ENCODE measurements at places on chromosomes 1 and 21. TPM values are rescaled to one million over a fixed set of nuclear protein-coding genes. Genes with fewer than 3 reads are reported as not detected.

- DNase-seq = no peak
- no peak overlapping the region for H3K4me3 ChIP-seq
- no peaks in the 10 kb centered on the region for H3K36me3 ChIP-seq
- H3K4me1 ChIP-seq = peaks cover 14% of the 10 kb centered on the region
These were observed 19.3 kb upstream of the ADARB1 start for GRCh38 chr21:45054927-45055612.

DPM3 gene
- polyA plus RNA-seq = 144 TPM

- no peaks in the 10 kb centered on the region for H3K36me3 ChIP-seq
- no peak overlapping the region for H3K4me3 ChIP-seq
- no peak overlapping the region for H3K27ac ChIP-seq
These were observed 57.7 kb upstream of the LRP8 start for GRCh38 chr1:53385276-53386225.

DNA sequence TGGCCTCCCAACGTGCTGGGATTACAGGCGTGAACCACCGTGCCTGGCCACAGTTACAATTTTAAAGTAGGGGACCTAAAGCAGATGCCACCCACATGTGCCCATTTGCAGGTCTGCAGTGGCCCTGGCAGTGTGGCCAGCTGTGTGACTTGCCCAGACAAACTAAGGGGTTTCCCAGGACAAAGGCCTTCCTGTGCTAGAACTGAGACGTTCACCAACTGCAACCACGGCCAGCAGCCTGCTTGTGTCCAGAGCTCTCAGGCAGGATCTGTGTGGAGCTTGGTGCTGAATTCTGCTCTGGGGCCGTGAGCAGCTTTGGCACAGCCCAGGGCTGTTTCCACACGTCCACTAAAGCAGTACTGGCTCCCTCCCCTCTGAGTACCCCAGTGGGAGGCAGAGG lies 10.6 kb upstream of the PTTG1IP start:
- H3K36me3 ChIP-seq = no peaks in the 10 kb centered on the region
- H3K4me1 ChIP-seq = peaks cover 6% of the 10 kb centered on the region
- DNase-seq = peak; percentile 6
- no peaks in the 10 kb centered on the region for H3K27me3 ChIP-seq
- H3K4me3 ChIP-seq = no peak overlapping the region

HSD11B1 gene
- polyA plus RNA-seq = 7.2 TPM

- no peaks in the 10 kb centered on the region for H3K4me1 ChIP-seq
- DNase-seq = peak; percentile 38
- peaks cover 34% of the 10 kb centered on the region for H3K36me3 ChIP-seq
- H3K27ac ChIP-seq = no peak overlapping the region
- peaks cover 21% of the 10 kb centered on the region for H3K27me3 ChIP-seq
These were observed 2.4 kb upstream of the MMP23B start for GRCh38 chr1:1629430-1630190.

TRIM46 gene
- polyA plus RNA-seq = 0.04 TPM

- no peaks in the 10 kb centered on the region for H3K36me3 ChIP-seq
- DNase-seq = peak; percentile 2
- peaks cover 17% of the 10 kb centered on the region for H3K4me1 ChIP-seq
- H3K27ac ChIP-seq = no peak overlapping the region
- no peaks in the 10 kb centered on the region for H3K27me3 ChIP-seq
These were observed 2.2 kb upstream of the NBPF1 start for GRCh38 chr1:16615253-16616252.

OR2L8 gene
- not detected for polyA plus RNA-seq

DNA sequence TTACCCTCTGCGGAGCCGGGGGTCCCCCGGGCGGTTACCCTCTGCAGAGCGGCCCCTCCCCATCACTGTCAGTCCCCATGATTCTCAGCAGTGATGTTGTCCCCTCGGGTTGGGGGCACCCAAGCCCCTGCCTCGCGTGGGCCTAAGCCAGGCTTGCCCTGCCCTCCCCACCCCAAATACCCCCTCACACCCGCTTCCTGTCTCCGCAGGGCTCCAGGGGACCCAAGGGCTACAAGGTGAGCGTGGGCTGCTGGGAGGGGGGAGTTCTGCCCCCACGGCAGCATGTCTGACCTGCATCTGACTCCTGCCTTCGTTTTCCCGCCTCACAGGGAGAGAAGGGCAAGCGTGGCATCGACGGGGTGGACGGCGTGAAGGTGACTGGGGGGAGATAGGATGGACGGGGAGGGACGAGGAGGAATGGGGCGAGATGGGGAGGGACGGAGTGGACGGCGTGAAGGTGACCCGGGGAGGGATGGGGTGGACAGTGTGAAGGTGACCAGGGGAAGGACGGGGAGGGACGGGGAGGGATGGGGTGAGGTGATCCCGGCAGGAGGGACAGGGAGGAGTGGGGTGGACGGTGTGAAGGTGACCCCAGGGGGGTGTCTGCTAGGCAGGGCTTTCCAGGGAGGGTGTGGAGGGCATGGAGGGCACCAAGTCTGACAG lies 8.6 kb downstream of the COL6A1 start:
- H3K36me3 ChIP-seq = peaks cover 85% of the 10 kb centered on the region
- DNase-seq = peak; percentile 3
- no peak overlapping the region for H3K4me3 ChIP-seq
- peaks cover 46% of the 10 kb centered on the region for H3K4me1 ChIP-seq
- H3K27me3 ChIP-seq = no peaks in the 10 kb centered on the region

- no peaks in the 10 kb centered on the region for H3K27me3 ChIP-seq
- no peak overlapping the region for H3K27ac ChIP-seq
- no peaks in the 10 kb centered on the region for H3K36me3 ChIP-seq
- no peak for DNase-seq
- no peak overlapping the region for H3K4me3 ChIP-seq
These were observed 83.1 kb downstream of the DESI2 start for GRCh38 chr1:244735876-244736561.
